ENCODE measurements at places on chromosomes 12 and 14.

GRCh38 chr12:97985834-97986233, 523.2 kb downstream of the RMST start:
- no peak for DNase-seq

GRCh38 chr12:5248230-5248629, 183.7 kb upstream of the NTF3 start:
- DNase-seq = no peak

- DNase-seq = no peak
These were observed 173.0 kb downstream of the EMP1 start for GRCh38 chr12:13369474-13370056.

DNA sequence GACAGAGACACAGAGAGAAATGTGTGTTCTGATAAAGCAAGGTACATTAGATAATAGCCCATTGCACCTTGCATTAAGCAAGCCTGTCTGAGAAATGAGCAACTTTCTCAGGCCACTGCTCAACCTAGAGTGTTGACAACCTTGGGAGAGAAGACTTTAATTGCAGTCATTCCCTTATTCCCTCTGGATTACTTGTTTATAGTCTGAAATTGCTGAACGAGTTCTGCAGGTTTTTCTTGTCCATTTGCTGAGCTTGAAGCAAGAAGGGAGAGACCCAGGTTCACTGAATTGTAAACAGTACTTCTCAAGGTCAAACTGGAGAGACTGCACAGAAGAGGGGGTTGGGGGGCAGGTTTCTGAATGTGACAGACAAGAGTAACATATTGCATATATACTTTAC, 159.4 kb upstream of the PLEKHG7 start:
- DNase-seq = no peak

DNA sequence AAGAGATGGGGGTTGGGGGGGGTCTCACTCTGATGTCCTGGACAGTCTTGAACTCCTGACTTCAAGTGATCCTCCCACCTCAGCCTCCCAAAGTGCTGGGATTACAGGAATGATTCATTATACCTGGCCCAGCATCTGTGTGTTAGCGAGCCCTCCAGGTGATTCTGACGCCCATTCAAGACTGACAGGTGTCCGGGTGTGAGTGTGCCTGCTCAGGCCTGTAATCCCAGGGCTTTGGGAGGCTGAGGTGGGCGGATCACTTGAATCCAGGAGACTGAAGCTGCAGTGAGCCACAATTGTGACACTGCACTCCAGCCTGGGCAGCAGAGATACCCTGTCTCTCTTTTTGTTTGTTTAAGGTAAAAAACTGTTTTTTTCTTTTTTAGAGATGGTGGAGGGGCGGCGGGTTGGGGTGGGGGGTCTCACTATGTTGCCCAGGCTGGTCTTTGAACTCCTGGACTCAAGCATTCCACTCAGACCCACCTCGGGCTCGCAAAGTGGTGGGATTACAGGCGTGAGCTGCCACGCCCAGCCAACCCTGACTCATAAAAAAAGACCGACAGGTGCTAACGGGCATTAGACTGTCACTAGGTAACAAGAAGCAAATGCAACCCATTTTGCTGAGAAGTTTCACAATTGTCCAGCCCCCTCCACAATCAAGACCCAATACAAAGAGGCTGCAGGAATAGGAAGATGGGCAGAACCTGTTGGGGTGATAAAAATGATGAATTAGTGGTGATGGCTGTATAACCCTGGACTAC, 4.7 kb downstream of the VSIG10 start:
- no peak for DNase-seq

DNA sequence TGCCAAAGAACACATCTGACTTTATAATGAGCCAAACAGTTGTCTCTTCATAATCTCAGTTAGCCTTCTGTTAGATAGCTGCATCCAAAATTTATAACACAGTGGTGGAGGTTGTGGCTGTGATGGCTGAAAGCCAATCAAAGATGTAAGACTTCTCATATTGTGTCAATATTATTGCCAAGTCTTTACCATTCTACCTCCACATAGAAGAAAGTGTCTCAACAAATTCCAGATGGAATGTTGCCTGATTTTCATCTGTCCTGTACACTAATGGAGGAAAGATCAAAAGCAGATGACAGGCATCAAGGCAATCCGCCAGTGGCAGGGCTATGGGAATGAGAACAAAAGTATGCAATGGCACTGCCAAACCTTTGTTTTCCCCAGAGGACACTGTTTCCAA, 813.1 kb upstream of the NOVA1 start:
- DNase-seq = no peak

DNA sequence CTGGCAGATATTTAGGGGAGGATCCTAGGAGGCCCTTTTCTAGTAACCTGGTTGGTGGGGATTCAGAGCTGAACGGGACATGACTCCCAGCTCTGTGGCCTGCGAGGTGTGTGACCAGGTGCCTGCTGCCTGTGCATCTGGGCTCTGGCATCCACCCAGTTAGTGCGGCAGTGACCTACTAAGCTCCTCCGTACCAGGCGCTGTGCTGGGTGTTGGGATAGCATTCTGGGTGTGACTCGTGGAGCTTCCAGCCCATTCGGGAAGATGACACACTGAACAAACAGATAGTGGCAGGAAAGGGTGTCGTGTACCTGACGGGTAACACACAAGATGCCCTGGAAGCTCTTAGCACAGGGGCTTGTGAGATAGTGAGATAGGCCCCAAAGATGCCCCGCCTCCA, 80.9 kb downstream of the ACACB start:
- no peak for DNase-seq

DNA sequence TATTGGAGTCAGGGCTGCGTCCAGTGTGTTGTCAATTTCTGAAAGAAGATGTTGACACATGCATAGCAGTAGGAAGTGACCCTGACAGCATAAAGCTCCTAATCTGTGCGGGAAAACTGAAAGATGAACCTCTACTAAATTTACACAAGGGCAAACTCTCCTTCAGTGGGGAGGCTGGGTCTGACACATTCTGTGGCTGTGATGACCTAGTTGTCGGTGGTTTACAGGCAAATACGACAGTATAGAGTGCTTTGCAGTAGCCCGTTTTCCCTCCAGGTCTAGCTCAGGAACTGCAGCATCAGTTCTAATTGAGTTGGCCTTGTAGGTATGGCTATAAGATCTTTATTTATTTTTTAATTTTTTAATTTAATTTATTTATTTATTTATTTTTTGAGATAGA, 14.8 kb upstream of the GABARAPL1 start:
- DNase-seq = no peak

DNA sequence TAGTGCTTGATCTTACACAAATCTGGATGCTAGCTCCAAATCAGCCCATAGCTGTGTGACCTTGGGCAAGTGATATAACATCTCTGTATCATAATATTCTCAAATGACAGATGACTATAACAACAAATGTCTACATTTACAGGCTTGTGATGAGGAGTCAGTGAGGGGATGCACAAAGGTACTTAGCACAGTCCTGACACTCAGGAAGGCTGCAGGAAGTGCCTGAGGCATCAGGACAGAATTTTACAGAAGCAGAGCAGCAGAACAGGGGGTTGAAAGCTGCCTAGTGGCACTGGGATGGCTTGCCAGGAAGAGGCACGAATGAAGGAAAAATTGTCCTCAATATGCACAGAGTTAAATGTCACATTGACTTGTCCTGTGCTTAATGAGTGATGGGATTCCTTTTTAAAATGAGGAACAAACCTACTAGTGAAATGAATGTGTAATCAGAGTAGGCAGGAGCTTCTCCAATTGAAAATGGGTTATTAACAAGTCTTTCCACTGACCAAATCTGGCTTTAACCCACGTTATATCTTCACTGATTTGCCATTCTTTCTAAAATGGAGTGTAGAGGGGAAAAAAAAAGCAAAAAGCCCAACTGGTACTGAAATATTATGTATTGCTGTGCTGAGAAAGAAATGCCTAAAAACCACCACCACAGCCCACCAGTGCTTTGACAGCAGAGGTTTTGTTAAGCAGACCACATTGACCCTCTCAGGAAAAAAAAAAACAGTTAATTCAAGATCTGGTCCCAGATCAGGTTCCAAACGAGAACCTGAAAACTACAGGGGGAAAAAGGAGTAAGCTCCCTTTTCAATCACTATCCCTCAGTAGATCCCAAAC, 11.6 kb downstream of the BTG1 start:
- no peak for DNase-seq

DNA sequence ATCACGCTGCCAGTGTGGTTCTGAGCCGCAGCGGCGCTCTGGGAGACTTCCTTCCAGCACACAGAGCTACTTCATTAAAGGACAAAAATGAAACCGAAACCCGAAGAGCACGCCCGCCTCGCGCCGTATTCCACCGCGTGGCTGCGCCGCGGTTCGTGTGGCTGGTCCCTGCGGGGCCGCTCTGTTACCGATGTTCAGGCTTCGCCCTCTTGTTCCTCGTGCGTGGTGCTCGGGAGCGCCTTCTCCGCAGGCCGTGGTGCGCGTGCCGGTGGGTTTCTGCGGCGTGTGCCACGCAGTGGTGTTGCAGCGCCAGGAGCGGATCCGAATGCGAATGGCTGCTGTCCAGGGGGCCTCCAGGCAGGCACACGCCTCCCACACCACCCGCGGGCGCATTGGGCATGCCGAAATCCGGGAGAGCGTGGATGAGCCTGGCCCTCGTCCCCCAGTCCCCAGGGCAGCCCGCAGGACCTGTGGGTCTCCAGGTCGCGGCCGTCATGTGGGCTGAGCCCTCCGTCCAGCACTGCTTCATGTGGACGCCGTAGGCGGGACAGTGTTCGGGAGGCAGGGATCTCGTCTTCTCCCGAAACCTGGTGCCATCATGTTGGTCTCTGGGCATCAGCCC, 91.2 kb downstream of the ADGRD1 start:
- no peak for DNase-seq

DNA sequence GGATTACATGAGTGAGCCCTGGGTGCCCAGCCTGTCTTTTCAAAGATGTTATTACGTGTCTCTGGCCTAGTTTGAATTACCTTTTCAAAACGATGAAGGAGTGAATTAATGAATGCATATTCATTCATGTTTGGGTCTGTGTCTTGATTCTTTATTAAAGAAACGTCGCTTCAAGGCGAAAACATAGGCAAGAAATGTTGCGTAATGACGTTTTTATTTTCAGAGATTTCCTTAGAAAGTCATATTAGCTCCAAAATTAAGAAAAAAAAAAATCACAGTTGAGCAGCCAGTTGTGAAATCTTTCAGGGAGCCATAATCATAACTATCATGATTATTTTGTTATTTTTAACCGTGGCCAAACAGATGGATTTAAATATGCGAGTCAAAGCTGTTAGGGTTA, 3.5 kb downstream of the PPFIBP1 start:
- DNase-seq = no peak

- DNase-seq = no peak
These were observed 28.8 kb upstream of the GZMB start for GRCh38 chr14:24662753-24663152.

- DNase-seq = no peak
These were observed 162.2 kb upstream of the ALG10B start for GRCh38 chr12:38154096-38155019.

- DNase-seq = no peak
These were observed 35.4 kb downstream of the DMAC2L start for GRCh38 chr14:50347521-50347920.

GRCh38 chr12:77998236-77998786, 167.6 kb downstream of the NAV3 start:
- DNase-seq = no peak

DNA sequence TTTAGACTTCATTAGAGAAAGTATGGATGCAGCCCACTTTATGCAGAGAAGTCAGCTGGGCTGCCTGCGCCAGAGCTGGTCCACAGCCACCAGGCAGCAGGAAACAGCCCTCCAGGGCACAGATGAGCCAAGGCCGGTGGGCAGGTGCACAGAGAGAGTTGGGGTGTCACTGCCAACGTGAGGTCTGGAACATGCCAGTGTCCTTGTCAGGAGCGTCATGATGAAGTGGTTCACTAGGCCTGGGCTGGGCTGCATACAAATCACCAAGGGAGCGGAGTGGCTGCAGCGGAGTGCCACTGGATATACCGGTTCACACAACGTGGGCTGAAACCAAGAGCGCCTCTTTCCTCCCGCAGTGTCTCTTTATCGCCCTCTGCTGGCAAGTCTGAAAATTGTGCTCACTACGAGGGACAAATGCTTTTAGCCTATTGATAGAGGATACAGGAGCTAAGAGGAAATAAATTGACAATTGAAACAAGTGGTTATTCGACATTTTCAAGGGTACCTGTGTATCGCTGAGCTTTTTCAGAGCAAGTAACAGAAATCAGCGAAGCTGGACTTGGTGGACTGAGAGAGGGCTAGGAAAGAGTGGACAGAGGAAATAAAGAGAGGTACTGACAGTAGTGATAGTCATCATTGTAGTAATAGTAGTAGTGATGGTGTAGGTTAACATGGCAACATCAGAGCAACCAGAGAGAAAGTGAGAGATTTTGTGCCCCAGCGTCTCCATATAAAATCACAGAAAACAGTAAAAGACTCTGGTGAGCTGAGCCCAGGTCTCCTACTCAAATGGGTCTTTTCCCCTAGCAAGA, 52.0 kb upstream of the ITPR2 start:
- DNase-seq = peak; percentile 82

DNA sequence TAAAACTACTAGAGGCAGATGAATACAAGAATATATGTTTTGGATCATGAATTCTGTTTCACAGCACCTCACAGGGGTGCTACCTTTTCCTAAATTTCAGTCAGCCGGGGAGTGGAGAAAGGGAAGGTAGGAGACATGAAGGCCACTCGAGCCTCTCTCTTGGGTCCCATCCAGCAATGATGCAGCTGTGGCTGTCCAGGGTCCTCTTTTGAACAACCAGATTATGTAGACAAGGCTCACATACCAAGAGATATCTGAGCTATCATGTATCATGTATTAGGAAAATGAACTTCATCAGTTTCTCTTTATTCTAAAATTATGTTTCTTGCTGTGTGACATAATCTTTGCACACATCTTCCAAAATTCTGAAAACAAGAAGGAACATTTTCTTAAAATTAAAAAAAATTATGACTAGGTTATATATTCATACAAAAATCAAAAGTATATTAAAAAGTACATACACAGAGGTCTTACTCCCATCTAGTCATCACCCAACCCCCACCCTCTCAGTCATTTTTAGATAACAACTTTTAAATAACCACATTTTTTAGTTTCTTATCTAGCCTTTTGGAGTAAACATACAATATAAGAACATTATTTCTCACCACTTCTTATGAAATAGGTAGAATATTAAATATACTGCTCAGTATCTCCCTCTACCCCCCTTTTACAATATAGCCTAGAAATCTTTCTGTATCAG, 88.7 kb downstream of the ACADS start:
- no peak for DNase-seq

DNA sequence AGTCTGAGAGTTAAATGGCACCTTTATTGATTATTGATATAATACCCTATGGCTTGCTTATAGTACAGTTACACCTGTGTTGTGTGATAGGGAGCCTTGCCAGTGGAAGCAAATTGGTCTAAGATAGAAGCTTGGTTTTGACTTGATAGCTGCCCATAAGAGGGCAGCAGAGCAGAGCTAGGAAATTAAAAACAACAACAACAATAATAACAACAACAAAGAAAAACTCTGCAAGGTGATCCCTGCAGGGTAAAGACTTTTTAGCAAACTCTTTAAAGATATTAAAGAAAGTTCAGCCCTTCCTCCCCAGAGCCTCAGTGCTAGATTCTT, 18.0 kb upstream of the RNASE10 start:
- no peak for DNase-seq

DNA sequence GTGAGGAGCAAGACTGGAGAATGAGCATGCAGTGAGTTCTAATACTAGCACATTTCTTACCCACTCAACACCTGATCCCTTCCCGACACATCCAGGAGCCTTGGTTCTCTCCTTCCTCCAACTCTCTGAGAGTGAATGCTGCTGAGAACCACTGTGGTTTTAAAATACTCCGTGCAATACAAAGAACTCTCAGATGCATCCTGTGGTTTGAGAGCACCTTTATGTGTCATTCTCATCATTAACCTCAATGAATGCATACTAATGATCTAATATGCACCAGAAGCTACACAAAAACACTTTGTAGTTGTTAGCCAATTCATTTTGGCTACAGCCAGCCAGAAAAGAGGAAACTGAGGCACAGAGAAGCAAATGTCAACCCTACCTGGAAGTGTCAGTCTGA, 87.6 kb downstream of the GALNT8 start:
- no peak for DNase-seq

Data from T-helper 1 cell (primary cell).